ENCODE measurements at places on chromosomes 6 and 20.
A peak's percentile ranks its signal among the peaks of the same experiment; 100 is the strongest.

- no peak for DNase-seq
Observed at GRCh38 chr6:75611702-75612375, 10.2 kb downstream of the SENP6 start.

GRCh38 chr6:151723152-151723551 lies 84.3 kb upstream of the ESR1 start:
- DNase-seq = no peak

- DNase-seq = no peak
Observed at GRCh38 chr20:22582386-22582963, 1.9 kb downstream of the FOXA2 start.

DNA sequence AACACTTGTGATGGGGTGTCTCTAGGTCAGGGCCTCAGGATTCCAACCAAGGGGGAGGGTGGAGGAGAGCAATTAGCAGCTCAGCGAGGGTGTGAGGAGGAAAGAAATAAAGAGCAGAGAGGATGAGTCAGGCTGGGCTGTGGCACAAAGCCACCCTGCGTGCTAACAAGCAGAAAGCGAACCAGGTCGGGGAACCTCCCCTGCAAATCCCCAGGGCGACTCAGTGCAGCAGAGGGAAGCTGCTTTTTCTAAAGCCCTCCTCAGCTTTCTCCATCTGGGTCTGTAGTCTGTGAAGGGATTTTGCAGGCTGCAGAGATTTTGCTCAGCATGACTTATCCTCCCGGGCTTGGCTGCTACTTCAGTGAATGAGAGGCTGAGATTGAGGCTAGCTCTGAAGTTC lies 6.6 kb upstream of the SPO11 start:
- DNase-seq = no peak

DNA sequence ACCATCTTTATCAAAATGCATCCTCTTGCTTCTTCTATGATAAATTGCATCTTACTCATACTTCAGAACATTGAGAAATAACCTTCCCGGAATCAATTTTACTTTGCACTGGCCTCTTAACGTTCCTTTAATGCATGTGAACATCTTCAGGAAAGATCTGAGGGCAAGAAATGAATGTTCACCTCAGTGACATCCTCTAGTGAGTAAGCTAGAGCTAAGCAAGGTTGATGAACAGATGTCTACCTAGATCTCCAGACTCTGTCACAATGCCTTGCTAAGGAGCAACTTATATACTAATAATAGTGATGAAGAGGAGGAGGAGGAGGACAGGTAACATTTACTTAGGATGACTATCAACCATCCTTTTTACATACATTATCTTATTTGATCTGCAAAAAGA lies 16.8 kb upstream of the HINT3 start:
- DNase-seq = no peak

DNA sequence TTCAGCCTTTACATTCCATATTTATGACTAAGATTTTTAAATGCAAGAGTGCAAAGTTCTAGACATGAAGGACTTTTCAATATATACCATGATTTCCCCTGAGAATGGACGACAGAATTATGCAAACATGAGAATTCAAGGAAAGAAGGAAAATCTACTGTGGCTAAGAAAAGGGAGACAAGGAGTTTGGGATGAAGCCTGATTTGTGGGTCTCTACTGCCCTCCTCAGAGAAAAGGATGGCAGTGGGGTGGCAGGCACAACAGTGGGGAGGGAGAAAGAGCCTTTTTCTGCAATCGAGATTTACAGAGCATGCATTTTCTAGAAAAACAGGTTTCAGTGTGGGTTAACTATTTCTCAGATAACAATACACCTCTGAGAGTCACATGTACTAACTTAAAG lies 466.9 kb upstream of the NRSN1 start:
- DNase-seq = peak; percentile 33

GRCh38 chr6:142274656-142275055 lies 27.2 kb upstream of the ADGRG6 start:
- no peak for DNase-seq

- DNase-seq = no peak
Observed at GRCh38 chr6:36980129-36980528, 5.9 kb downstream of the MTCH1 start.

DNA sequence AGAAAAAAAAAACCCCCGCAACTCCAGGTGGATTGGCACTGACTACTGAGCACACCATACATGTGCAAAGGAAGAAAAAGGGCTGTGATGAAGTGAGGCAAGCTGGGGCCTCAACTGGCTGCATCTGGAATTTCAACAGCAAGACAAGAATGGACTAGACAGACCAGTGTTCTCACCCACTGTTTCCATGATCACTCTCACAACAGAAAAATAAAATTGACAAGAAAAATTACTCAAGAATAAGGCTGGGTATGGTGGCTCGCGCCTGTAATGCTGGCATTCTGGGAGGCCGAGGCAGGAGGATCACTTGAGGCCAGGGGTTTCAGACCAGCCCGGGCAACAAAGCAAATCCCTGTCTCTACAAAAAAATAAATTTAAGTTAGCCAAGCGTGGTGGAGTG lies 18.8 kb downstream of the ZNF217 start:
- DNase-seq = no peak

DNA sequence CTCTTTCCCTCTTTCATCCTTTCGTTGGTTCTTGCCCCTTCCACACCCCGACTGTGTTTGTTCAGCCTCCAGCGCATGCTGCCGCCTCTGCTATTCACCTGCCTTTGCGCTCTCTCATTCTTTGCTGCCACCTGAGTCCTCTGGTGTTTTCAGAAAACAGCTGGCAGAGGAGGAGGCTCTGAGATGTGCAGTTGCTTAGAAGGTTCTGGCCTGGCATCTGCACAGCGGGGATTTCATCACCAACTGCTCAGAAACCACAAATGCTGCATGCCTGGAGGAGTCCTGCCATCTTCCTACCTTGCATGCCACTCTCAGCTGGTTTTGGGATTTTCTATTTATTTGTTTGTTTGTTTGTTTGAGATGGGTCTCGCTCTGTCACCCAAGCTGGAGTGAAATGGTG lies 39.2 kb upstream of the CLDN20 start:
- no peak for DNase-seq

DNA sequence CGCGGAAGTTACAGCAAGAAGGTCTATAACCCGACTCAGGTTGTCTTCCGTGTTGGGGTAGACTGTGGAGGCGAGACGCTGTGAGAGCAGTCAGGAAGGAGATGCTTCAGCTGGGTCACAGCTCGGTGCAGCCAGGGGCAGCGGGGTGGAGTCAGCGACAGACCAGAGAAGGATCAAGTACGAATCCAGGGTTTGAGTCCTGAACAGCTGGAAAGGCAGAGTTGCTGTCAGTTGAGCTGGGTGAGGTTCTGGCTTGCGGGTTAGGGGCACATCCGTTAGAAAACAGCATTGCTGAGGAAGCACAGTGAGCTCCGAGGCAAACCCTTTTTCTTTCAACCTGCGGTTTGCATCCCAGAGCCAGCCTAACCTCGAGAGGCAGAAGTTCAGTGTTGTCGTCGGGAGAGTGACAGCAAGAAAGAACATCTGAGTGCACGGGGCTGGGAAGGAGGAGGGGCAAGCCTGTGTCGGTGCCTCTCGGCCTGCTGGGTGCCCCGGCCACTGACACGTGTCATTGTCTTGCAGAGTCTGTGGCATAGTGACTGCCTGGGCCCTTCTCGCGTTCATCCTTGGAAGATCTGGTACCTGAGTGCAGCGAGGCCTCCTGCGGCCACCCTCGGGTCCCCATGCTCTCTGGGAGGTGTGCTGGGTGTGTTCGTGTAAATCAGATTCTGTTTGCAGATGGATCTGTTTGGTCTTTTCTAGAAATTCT lies 20.0 kb downstream of the PNLDC1 start:
- DNase-seq = no peak

DNA sequence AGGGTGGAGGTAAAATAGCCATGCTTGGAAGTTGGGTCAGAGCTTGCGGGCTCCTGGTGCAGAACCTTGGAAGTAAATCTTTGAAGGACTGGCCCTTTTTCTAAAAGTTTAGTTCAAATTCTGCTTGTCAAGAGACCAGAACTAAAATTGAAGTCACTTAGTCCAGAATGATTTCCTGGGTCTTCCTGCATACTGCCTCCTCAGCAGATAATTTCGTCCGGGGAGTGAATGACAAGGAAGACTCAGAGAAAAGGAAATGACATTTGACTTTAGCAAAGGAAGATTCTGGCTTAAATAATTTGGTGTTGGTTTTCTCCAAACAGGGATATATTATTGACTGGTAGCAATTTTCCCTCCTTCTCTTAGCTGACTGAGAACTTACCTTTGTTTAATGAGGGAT lies 1.2 kb downstream of the TM9SF4 start:
- DNase-seq = no peak

- no peak for DNase-seq
Observed at GRCh38 chr6:170012037-170012330, 260.6 kb downstream of the ERMARD start.

GRCh38 chr6:170142559-170142958 lies 148.3 kb downstream of the DLL1 start:
- DNase-seq = no peak

- DNase-seq = no peak
Observed at GRCh38 chr6:166308033-166308768, at the start of gene PRR18. TSS of gene PRR18 (minus strand) at chr6:166308392. CDS start at chr6:166308142, 250 bp downstream.

DNA sequence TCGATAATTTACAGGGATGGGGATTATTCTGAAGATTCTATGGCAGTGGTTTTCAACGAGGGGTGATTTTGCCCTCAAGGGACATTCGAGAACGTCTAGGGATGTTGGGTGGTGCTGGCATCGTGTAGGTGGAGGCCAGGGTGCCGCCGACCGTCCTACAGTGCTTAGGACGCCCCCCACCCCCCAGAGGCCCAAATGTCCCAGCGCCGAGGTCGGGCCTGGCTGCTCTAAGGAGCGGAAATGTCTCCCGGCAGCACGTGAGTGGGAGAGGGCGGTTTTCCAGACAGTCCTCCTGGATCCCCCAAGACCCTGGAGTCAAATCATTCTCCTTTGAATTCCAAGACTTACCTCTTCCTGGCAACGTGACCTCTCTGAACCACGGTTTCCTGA lies 101.9 kb downstream of the CDH4 start:
- no peak for DNase-seq

DNA sequence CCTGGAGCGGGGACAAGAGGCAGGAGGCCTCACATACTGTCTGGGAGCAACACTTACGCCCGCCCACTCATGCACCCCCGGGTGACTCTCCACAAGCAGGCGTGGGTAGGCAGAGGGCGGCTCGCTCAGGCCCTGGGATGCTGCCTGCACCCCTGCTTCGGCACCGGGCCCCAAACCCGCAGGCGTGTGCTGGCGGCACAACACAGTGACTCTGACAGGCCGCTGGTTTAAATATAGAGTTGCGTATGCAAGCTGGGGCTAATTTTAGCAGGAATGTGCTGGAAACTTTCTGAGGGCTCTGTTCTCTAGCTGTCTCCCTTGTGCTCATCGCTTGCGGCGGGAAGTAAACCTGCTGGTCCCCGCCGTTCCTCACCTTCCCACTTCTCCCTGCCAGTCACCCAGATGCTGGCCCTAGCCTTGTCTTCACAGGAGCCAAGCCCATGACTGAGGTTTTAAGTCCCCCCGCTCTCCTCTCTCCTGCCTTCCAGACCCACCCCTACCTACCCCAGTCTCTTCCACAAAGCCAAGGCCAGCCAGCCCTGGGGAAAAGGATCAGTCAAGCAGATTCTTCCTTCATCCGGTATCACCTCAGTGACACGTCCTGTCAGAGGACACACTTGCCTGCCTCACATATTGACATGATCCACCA lies 94.5 kb upstream of the FOXP4 start:
- no peak for DNase-seq

- DNase-seq = no peak
Observed at GRCh38 chr20:50371878-50372769, 138.1 kb upstream of the PTPN1 start.

- peak; percentile 24 for DNase-seq
Observed at GRCh38 chr20:44738813-44739477, 6.7 kb upstream of the KCNK15 start.

- no peak for DNase-seq
Observed at GRCh38 chr20:41531518-41532275, 86.5 kb downstream of the CHD6 start.

GRCh38 chr20:21521596-21522480 lies 8.0 kb upstream of the NKX2-2 start:
- DNase-seq = peak; percentile 57

- no peak for DNase-seq
Observed at GRCh38 chr6:36224918-36225461, 28.4 kb downstream of the BRPF3 start.

GRCh38 chr6:123804787-123805540 lies 1.3 kb downstream of the NKAIN2 start:
- peak; percentile 43 for DNase-seq

GRCh38 chr6:118940770-118941169 lies 5.8 kb upstream of the MCM9 start:
- no peak for DNase-seq
